RPMI8226 (cell line): ENCODE measurements at places on chromosomes 2 and 18.

DNA sequence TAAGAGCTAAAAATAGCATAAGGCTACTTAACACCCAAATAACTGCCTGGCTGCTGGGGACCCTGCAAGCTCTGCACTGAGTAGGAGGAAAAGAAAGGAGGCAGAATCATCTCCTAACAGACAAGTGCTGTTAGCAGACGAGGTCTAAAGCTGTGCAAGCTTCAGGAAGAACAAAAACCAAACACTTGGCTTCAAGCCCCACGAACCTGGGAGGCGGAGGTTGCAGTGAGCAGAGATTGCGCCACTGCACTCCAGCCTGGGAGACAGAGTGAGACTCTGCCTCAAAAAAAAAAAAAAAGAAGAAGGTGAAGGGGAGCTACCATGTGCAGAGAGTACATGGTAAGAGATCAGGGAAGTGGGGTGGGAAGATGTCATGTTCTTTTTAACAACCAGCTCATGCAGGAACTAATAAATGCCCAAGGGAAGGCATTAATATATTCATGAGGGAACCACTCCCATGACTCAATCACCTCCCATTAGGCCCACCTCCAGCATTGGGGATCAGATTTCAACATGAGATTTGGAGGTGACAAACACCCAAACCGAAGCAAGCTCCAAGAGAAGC lies 28.8 kb upstream of the INO80C start:
- DNase-seq = no peak

GRCh38 chr2:199922856-199923255 lies 11.8 kb downstream of the C2orf69 start:
- no peak for DNase-seq

GRCh38 chr2:128314348-128315121 lies 4.1 kb downstream of the HS6ST1 start:
- no peak for DNase-seq

DNA sequence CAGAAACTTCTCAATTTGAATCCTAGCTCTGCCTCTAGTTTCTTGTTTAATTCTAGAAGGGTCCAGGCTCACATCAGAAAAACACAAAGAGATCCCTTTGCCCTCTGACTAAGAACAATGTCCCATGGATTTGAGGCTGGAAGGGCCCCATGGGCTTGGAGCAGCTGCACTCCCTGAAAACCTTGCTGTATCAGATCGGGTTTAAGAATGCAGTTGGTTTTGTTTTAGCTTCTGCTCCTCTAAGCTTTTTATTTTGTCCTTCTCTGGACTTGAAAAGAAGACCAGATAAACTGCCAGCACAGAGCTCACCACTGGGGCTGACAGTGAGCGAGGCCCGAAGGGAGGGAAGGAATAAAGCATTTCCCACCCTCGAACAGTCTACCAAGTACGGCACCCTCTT lies 69.2 kb upstream of the WIPF1 start:
- DNase-seq = no peak

- DNase-seq = no peak
These were observed 200.4 kb downstream of the TMEM247 start for GRCh38 chr2:46679761-46680160.

GRCh38 chr2:226691255-226691654 lies 108.4 kb downstream of the IRS1 start:
- no peak for DNase-seq

DNA sequence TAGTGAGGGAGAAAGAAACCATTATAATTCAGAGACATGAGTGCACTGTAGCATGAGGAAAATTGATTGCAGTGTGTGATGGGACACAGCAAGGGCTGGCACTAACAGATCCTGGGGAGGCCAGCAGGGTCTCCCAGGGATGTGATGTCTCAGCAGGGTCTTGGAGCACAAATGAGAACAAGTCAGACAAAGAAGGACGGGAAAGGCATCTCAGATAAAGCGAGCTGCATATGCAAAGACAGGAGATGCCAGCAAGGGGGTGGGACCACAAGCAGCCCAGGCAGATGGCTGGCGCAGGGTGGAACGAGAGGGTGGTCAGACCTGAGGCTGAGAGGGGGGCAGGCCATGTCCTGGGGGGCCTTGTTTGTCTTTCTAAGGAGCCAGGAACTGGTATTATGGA lies 102.6 kb upstream of the DLX2 start:
- DNase-seq = no peak

GRCh38 chr2:85795331-85796045 lies 41.7 kb downstream of the ATOH8 start:
- DNase-seq = no peak

- DNase-seq = peak; percentile 75
These were observed 15.9 kb upstream of the ATP6V1B1 start for GRCh38 chr2:70919672-70920366.

- DNase-seq = peak; percentile 73
These were observed 79.6 kb upstream of the CTLA4 start for GRCh38 chr2:203787979-203788378.

GRCh38 chr2:179455824-179456223 lies 191.2 kb upstream of the SESTD1 start:
- DNase-seq = no peak

DNA sequence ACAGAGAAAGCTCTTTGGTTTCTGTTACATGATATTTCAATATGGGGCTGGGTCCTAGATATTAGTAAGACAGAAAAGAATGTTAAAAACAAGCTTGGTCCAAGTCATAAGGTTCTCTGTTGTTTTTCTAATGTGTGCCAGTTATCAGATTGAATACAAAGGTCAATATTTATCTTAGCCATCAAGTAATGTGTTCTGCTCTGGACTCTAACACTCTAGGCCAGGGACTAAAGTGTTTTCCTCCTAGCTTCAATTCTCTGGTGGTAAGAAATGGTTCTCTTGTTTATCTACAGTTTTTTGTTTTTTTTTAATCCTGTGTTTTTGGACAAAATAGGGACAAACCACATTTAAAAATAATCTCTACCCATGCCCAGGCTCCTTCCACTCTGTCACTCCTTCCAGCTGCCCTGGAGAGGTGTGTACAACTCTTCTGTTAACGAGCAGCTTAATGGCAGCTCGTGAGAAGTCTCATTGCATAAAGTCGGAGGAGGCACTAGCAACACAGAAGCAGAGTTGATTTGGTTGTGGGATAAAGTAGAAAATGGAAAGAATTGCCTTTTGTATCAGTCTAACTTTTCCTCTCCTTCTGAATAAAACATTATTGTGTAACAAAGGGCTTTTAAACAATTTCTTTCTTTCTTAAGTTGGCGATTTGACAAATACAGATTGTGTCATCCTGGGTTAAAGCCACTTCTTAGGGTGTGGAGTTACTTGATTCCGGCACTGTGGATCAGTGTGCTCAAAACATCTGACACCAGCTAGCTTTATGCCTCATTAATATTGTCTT lies 8.0 kb upstream of the SESTD1 start:
- no peak for DNase-seq

- no peak for DNase-seq
These were observed 5.0 kb downstream of the ST8SIA5 start for GRCh38 chr18:46751882-46752281.

DNA sequence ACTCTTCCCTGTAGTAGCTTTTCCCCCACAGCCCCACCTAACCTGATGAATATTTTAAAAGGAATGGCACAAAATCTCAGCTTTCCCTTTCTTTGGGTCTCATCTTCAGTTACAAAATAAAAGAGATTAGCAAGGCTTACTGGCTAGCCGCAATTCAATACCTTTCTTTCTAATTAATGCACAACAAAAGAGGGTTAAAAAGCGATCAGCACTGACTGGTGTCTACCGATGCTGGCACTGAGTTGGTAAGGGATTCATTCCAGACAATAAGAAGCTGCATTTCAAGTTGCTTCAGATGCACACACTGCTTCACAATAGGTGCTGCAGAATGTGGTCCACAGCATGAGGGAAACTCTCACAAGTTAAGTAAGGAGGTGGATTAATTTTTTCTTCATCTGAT lies 41.9 kb downstream of the HDHD2 start:
- DNase-seq = no peak

DNA sequence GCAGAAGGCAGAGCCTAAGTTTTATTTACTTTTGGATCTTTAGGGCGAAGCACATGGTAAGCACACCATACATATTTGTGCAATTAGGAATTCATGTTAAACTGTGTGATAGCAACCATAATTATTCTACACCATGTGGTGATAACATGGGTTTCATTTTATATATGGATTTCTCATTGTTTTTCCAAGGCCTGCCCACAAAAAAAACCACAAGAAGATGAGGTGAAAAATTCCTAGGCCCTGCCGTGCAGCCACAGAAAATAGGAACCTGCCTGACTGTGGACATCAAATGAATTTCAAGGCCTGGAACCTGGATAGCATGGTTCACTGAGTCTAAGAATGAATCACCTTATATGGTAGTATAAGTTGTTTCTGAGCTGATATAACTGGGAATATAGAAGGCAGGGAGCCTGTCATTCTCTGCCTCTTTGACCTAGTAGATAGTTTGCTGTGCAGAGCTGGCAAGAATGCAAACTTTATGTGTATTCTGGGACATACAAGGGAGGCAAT lies 22.4 kb upstream of the SSB start:
- no peak for DNase-seq

DNA sequence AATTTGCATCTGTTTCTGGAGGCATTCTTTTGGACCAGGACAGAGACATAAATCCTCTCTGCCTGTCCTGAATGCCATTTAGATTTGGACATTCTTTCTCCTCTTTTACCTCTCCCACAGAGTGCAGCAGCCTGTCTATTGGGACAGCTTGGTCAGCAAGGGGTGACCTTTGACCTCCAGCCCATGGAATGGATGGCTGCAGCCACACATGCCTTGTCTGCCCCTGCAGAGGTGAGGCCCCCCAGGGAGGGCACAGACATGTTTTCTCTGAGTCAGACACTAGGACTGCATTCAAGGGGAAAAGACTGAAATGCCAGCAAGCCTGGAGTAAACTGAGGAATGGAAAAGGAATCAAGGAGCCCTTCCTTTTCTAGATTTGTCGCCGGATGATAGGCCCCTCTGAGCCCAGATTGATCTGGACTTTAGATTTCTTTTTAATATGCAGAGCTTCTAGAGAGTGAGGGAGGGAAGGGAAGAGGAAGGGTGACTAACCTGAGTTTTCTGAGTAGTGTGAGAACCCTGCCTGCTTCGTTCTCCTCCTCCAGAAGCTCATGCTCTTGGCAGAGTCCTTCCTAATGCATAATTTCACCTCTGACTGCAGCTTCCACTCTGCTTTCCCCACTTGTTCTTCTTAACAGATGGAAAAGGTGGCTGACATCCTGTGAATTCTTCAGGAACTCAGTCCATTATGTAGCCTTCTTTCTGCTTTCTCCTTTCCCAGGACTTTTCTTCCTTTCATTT lies 16.1 kb upstream of the TTLL4 start:
- no peak for DNase-seq

DNA sequence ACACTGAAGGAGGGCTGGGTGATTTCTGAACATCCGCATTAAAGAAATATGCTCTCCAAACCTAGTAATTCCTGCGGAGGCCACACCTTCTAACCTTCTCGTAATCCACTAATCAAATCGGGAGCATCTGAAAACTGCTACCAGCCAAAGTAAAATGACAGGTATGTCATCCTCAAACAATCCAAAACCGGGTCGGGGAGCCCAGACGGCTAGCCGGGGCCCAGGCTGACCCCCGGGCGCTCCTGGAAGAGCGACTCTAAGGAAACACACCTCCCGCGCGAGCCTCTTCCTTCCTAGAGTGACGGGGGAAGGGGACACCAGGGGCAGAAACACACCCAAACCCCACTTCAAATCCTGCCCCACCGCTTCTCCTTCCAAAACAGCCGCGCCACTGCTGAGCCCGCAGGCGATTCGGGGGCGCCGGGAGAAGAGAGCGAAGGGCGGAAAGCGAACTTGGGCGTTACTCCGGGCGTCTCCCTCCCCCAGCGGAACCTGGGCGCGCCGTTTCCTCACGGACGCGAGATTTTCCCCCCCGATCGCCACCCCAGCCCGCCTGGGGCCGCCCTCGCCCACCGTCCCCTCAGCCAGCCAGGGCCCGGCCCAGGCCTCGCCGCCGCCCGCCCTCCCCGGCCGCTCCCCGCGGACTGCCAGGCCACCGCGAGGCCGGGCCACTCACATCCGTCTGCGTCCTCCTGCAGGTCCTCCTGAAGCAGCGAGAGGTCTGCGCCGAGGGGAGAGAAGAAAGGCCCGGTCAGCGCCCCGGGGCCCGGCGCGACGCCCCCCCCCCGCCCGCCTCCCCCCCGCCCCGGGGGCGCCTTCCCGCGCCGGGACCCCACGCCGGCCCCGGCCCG lies 584 bp downstream of the PPP4R1 start:
- peak; percentile 43 for DNase-seq

GRCh38 chr2:74457549-74458131 lies 598 bp upstream of the WBP1 start:
- peak; percentile 74 for DNase-seq

GRCh38 chr2:63078852-63079606 lies 28.4 kb downstream of the OTX1 start:
- DNase-seq = peak; percentile 15

- DNase-seq = no peak
These were observed 28.4 kb downstream of the CPS1 start for GRCh38 chr2:210584834-210585233.

DNA sequence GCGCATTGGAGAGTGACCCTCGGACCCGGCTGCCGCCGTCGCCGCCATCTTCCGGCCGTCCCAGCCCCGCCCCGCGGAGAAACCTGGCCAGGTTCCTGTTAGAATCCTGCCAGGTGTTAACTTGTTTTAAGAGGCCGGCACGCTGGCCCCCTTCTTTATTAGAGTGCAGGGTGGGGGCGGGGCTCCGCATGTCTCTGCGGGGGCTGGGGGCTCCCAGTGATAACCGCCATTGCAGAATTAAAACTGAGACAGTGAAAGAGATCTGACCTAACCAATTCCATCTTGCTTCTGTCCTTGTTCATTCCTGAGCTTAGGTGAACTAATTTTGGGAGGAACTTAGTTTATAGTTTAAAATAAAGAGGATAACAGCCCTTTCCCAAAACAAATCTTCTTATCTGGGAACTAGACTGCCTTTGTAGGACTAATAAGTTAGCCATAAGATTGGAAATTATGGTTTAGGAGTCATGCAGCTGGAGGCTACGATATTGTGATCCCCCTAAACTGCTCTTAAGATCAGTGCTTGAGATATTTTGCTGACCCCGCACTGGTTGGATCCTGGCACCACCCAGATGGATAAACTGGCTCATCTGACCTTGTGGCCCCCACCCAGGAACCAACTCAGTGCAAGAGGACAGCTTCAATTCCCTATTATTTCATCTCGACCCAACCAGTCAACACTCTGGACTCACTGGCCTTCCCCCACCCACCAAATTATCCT lies 543 bp upstream of the STARD7 start:
- no peak for DNase-seq

DNA sequence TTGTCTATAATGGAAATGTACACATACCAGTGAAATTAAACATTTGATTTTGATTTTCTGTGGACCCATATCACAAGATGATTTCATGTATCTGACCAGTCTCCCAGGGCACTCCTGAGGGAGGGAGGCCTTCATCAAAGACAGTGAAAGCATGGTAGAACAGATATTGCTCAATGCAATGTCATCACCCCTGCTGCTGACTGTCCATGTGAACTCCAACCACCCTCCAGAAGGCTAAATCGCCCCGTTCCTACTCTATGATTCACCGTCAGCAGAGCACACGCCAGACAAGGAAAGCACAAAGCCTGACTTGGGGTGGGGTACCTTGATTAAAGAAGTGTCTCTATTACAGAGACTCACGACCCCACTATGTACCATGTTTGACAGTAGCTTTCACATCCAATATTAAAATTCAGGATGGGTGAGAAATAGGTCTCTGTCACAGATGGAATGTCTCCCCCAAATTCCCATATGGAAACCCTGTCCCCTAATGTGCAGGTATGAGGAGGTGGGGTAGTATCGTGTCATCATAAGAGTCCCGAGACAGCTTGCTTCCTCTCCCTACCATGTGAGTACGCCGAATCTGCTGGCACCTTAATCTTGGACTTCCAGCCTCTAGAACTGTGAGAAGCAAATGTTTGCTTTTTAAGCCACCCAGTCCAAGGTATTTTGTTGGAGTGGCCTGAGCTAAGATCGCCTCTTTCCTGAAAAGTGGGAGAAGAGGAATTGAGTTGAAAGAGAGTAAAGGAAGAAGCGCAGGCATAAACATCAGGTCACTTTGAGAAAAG lies 42.4 kb downstream of the CYB5A start:
- no peak for DNase-seq
